Natural killer cell (primary cell): ENCODE measurements at places on chromosomes 12 and 14. TPM values are rescaled to one million over a fixed set of nuclear protein-coding genes. Genes with fewer than 3 reads are reported as not detected.

Gene DEGS2
- 4.4 TPM for total RNA-seq

Gene PGF
- total RNA-seq = not detected

GRCh38 chr14:29906256-29906870, 21.3 kb downstream of the PRKD1 start:
- no peak for DNase-seq
- no peaks in the 10 kb centered on the region for H3K36me3 ChIP-seq
- no peak overlapping the region for H3K27ac ChIP-seq
- H3K27me3 ChIP-seq = no peaks in the 10 kb centered on the region
- no peaks in the 10 kb centered on the region for H3K4me1 ChIP-seq

GRCh38 chr12:92335831-92336230, 190.2 kb upstream of the BTG1 start:
- no peak for DNase-seq
- no peak overlapping the region for H3K27ac ChIP-seq
- H3K27me3 ChIP-seq = no peaks in the 10 kb centered on the region
- H3K36me3 ChIP-seq = no peaks in the 10 kb centered on the region
- peaks cover 12% of the 10 kb centered on the region for H3K4me1 ChIP-seq

DNA sequence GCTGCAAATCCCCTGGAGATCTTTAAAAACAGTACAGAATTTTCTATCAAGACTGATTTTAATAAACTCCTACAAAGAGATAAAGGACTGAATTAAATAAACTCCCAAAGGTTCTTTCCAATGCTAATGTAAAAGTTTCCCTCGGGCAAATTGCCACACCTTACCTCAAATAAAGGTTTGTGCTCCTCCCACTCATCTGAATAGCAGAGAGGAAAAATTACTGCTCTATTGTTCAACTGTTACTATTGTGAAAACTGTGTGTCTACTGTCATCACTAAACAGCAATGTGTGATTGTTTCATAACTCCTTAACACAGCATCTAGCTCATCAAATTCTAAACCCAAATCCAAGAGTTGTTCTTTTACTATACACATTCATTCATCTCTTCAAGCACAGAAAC, 3.2 kb downstream of the SPTLC2 start:
- H3K27ac ChIP-seq = no peak overlapping the region
- peaks cover 39% of the 10 kb centered on the region for H3K4me1 ChIP-seq
- H3K36me3 ChIP-seq = peaks cover 2% of the 10 kb centered on the region
- no peak for DNase-seq
- no peaks in the 10 kb centered on the region for H3K27me3 ChIP-seq

GRCh38 chr12:102753802-102754201, 163.2 kb downstream of the PAH start:
- H3K36me3 ChIP-seq = no peaks in the 10 kb centered on the region
- no peaks in the 10 kb centered on the region for H3K4me1 ChIP-seq
- DNase-seq = no peak
- no peak overlapping the region for H3K27ac ChIP-seq
- H3K27me3 ChIP-seq = no peaks in the 10 kb centered on the region

GRCh38 chr14:80233470-80234089, 22.3 kb upstream of the DIO2 start:
- H3K4me3 ChIP-seq = no peak overlapping the region
- no peaks in the 10 kb centered on the region for H3K36me3 ChIP-seq
- H3K27me3 ChIP-seq = no peaks in the 10 kb centered on the region
- H3K4me1 ChIP-seq = no peaks in the 10 kb centered on the region

Gene KERA
- total RNA-seq = not detected
